ENCODE measurements at places on chromosomes 12 and 14.

GRCh38 chr12:32390572-32391219 lies 8.7 kb upstream of the FGD4 start:
- DNase-seq: no peak

DNA sequence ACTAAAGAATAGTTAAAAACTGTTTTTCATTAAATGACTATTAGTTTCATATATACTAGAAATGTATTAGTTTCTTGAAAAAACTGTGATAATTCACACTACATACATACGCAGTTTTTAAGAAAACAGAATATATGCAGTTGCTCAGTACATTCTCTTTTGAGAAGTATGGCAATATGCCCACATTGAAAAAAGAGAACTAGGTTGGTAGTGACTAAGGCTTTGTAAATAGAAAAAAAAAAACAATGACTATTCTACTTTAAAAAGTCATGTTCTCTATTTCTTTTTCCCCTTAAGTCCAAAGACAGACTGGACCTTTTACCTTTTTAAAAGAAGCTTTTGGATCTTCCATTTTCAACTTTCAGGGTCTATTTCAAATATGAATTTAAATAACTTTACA lies 25.0 kb downstream of the SNX6 start:
- no peak for DNase-seq

GRCh38 chr14:64998455-64998931 lies 11.8 kb downstream of the FNTB start:
- no peak for DNase-seq

DNA sequence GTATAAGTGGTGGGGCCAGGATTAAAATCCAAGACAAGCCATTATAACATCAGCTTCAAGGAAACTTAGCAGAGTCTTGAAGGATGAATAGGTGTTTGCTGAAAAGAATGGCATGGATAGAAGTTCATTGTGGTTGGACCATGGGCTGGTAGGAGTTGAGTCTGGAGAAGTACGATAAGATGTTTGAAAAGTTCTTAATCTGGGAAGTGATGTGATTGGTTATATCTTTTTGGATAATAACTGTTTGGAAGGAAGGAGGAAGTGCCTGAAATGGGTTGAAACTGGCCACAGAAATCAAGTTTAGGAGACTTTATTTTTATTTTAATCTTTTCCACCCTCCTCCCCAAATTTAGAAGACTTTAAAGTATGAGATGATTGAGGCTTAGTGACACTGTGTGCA lies 4.9 kb downstream of the DENR start:
- DNase-seq: no peak

DNA sequence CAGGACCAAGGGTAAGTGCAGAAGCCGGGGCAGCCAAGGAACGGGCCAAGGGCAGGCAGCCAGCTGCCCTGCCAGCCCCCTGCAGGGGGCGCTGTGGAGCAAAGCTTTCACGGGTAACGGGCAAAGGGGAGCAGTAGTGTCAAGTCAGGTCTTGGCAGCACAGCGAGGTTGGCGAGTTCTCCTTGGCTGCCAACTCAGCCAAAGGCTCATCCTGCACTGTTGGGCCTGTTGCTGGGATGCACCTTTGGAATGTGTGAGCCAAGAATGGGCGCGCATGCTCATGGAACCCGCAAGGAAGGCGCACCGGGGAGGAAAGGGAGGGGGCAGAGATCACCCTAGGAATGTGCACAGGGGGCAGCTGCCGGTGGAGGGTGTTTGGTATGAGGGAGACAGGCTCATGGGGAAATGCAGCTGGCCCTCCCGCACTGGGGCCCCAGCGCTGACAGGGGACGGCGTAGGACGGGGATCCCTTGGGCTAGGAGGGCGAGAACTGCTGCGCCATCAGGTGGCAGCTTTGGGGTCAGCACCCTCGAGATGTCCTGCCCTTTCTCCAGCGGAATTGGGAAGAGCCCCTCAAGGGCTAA lies 138.0 kb downstream of the ASCL4 start:
- DNase-seq: peak; percentile 48

GRCh38 chr12:104669089-104669721 lies 212.5 kb downstream of the CHST11 start:
- DNase-seq: peak; percentile 28

Data from NCI-H1694 (cell line).